ENCODE measurements at places on chromosomes 1 and 21. TPM values are rescaled to one million over a fixed set of nuclear protein-coding genes. Genes with fewer than 3 reads are reported as not detected.

- no peak for DNase-seq
Observed at GRCh38 chr21:39051588-39051949, 131.7 kb downstream of the PSMG1 start.

- DNase-seq, result no peak
Observed at GRCh38 chr1:19073311-19074186, 117.1 kb upstream of the IFFO2 start.

DNA sequence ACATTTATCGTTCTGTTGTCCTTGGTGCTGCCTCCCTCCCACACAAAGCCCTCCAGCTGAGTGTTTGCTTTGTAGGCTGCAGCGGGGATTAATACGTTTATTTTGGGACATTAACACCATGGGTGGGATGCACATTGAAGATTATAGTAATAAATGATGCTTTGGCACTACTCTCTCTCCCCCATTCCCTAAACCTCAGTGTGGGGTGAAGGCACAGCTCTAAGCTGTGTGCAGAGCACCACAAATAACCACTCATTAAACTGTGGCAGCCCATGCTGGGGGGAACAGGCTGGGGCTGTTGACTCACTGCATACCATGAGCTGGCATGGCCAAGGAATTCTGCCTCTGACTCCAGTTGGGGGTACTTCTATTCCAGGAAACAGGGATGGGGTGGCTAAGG, 7.7 kb downstream of the PCP4L1 start:
- no peak for DNase-seq

DNA sequence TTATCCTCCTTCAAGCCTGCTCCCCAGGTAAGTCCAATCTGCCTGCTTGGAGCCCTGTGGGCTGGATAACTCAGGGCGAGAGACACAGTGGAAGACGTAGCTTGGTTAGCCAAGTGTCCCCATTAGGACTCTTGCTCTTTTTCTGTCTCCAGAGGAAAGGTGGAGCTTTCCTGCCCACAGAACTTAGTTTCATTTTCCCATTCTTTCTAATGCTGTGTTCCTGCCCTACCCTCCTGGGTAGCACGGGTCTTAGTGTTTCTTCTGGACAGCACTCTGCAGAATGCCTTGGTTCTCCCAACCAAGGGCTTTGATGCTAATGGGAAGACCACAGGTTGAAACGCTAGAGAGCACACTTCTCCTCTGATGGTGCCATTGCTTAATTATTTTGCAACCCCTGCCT, 92.5 kb upstream of the LRRC8D start:
- peak; percentile 63 for DNase-seq

GRCh38 chr1:5711956-5712645, 280.1 kb downstream of the NPHP4 start:
- DNase-seq, result no peak

DNA sequence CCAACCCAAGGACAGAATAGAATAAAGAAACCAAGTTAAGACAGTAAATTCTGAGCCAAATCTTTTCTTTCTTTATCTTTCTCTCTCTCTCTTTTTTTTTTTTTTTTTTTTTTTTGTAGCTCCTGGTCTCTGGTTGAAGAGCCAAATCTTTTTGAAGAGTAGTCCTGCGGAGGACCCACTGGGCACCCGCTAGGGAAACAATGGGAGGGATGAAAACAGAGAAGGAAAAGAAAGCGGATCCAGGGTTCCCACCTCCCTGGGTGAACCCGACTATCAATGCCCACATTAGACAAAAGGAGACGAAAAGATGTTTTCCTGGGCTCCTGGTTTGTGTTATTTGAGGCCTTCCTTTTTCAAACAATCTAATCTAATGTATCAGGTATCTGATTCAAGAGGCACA, 49.8 kb upstream of the FBXO28 start:
- DNase-seq, result no peak

GRCh38 chr1:24909388-24909898, 20.6 kb downstream of the RUNX3 start:
- DNase-seq, result no peak

S100A7 gene
- not detected for total RNA-seq
